ENCODE measurements at places on chromosomes 13 and 19.

DNA sequence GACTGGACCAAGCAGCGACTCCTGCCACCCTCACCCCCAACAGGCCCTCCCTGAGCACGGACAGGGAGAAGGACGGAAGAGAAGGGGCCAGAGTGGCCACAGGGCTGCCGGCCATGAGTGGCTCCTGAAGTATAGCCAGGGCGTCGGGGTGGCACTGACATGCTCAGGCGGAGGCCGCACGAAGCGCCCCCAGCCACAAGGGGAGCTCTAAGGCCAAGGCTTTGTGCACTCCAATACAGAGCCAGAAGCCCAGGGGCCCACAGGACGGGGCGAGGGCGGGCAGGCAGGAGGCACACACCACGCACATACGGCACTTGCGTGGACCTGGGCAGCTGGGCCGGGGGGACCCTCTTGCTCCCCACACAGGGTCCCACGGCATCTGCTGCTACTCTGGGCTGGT lies 52.0 kb downstream of the KLF2 start:
- H3K27me3 ChIP-seq = no peaks in the 10 kb centered on the region
- no peak overlapping the region for H3K4me3 ChIP-seq
- DNase-seq = no peak
- H3K27ac ChIP-seq = no peak overlapping the region
- peaks cover 25% of the 10 kb centered on the region for H3K36me3 ChIP-seq

- H3K36me3 ChIP-seq = no peaks in the 10 kb centered on the region
- no peaks in the 10 kb centered on the region for H3K4me1 ChIP-seq
- no peak overlapping the region for H3K4me3 ChIP-seq
Measured at GRCh38 chr13:42600943-42601342, 27.0 kb downstream of the TNFSF11 start.

DNA sequence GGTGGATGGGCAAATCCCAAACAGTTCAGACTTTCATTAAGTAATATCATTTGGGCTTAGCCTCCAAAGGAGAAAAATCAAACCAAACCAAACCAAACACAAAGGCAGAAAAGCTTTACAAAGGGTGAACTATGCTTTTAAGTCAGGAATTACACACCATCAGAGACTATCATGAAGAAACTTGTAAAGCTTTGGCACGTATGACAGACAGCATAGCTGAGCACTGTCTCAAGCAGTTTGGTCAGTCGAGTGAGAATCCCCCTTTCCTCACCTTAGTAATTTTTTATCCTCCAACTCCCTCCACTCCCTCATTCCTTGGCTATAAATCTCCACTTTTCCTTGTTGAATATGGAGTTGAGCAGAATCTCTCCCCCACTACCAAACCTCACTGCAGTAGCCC lies 72.1 kb downstream of the MIPEP start:
- H3K4me3 ChIP-seq = no peak overlapping the region
- no peaks in the 10 kb centered on the region for H3K27me3 ChIP-seq
- no peaks in the 10 kb centered on the region for H3K4me1 ChIP-seq
- no peak overlapping the region for H3K27ac ChIP-seq
- no peaks in the 10 kb centered on the region for H3K36me3 ChIP-seq
- no peak for DNase-seq

GRCh38 chr13:109331898-109332297 lies 454.5 kb downstream of the IRS2 start:
- no peaks in the 10 kb centered on the region for H3K36me3 ChIP-seq
- no peak overlapping the region for H3K27ac ChIP-seq
- H3K4me1 ChIP-seq = no peaks in the 10 kb centered on the region
- no peak overlapping the region for H3K4me3 ChIP-seq
- no peaks in the 10 kb centered on the region for H3K27me3 ChIP-seq

DNA sequence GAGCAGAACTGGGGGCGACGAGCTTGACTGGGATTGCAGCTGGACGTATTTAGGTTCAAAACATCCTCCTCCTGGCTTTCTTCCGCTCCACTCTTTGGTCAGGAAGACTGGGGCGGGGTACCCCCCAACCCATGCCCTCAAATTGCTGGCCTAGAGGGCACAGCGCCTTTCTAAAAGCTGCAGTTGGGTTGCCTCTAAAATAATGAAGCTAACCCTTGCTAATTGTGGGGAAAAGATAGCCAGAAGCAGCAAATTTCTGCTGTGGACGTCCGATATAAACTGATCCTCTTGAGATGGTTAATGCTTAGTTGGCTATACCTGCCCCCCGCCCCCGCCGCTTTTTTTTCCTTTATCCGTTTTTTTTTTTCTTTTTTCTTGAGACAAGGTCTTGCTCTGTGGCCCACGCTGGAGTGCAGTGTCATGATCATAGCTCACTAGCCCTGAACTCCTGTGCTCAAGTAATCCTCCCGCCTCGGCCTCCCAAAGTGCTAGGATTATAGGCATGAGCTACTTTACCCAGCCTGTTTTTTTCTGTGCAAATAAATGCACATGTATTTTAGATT lies 754 bp upstream of the CHERP start:
- H3K4me1 ChIP-seq = peaks cover 49% of the 10 kb centered on the region
- peak overlapping the region; percentile 92 for H3K27ac ChIP-seq
- no peak for DNase-seq
- H3K27me3 ChIP-seq = no peaks in the 10 kb centered on the region
- no peaks in the 10 kb centered on the region for H3K36me3 ChIP-seq

GRCh38 chr13:112871742-112872141 lies 97.3 kb upstream of the MCF2L start:
- no peak for DNase-seq
- no peaks in the 10 kb centered on the region for H3K27me3 ChIP-seq
- H3K36me3 ChIP-seq = no peaks in the 10 kb centered on the region
- no peak overlapping the region for H3K4me3 ChIP-seq
- H3K4me1 ChIP-seq = peaks cover 8% of the 10 kb centered on the region

DNA sequence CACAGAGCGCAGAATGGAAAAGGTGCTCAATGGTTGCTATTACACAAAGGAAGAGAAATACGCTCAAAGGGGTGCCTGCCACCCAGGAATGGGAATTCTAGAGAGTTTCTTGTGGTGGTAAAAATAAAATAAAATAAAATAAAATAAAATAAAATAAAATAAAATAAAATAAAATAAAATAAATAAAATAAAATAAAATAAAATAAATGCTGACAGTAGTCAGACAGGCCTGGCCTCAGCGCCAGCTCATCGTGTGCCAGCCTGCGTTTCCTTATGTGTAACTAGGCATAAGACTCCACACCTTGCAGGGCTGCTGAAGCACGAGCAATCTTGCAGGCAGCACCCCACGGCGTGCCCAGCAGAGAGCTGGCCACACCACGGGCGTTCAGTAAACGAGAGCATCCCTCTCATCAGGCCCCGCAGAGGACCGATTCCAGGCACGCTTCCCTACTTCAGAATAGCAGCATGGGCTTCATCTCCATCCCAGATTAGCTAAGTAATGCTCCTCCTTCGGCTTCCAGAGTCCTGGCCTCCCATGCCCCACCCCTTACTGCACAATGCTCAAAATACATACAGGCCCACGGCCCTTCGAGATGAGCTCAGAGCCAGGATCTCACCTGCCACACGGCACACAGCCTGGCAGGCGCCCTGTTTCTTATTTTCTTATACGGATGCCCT lies 5.6 kb downstream of the NAPA start:
- no peak for DNase-seq
- H3K27me3 ChIP-seq = no peaks in the 10 kb centered on the region
- H3K27ac ChIP-seq = no peak overlapping the region
- peaks cover 82% of the 10 kb centered on the region for H3K4me1 ChIP-seq
- no peaks in the 10 kb centered on the region for H3K36me3 ChIP-seq

DNA sequence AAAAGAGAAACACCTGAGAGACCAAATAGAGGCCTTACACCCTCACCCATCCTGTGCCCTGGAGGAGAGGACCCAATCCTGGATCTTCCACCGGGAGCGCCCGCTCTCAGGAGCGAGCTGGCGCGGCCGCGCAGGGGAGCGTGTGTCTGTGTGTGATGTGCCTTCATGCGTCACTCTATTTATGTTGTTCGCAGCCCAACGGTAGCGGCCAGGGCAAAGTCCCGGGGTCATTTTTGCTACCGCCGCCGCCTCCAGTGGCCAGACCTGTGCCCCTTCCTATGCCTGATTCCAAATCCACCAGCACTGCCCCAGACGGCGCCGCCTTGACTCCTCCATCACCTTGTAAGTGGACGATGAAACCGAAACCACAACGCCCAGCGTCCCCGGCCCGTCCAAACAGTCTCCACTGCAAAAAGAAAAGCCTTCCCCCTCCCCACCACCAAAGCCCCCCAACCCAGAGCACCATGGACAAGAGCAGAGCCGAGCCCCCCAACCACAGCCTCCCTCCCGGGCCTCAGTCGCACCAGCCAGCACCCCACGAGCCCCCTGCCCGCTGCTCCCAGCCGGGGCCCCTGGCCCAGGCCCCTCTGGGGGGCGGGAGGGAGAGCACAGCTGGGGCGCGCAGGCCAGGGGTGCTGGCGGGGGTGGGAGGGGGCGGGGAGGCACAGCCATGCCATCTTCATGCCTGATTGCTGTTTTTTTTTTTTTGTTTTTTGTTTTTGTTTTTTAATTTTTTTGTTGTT lies 14.7 kb downstream of the LYL1 start:
- H3K4me1 ChIP-seq = peaks cover 14% of the 10 kb centered on the region
- H3K27me3 ChIP-seq = no peaks in the 10 kb centered on the region
- H3K36me3 ChIP-seq = peaks cover 10% of the 10 kb centered on the region
- peak overlapping the region; percentile 94 for H3K27ac ChIP-seq
- H3K4me3 ChIP-seq = no peak overlapping the region

- H3K27ac ChIP-seq = no peak overlapping the region
- peaks cover 5% of the 10 kb centered on the region for H3K4me1 ChIP-seq
- DNase-seq = peak; percentile 81
- H3K4me3 ChIP-seq = peak overlapping the region; percentile 54
- no peaks in the 10 kb centered on the region for H3K27me3 ChIP-seq
Measured at GRCh38 chr19:6516659-6517291, 14.1 kb upstream of the TNFSF9 start.

DNA sequence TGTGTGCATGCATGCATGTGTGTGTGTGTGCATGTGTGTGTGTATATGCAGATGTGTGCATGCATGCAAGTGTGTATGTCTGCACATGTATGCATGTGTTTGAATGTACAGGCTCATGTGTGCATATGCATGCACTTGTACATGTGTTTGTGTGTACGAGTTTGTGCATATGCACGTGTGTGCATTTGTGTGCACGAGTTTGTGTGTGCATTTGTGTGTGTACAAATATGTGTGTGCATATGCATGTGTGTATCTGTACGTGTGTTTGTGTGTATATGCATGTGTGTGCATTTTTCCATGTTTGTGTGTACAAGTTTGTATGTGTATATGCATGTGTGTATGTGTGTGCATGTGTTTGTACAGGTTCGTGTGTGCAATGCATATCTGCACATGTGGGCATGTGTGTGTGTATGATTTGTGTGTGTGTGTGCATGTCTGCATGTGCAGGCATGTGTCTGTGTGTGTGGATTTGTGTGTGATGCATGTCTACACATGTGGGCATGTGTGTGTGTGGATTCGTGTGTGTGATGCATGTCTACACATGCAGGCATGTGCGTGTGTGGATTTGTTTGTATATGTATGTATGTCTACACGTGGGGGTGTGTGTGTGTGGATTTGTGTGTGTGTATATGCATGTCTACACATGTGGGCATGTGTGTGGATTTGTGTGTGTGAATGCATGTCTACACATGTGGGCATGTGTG lies 57.1 kb downstream of the F2RL3 start:
- H3K4me1 ChIP-seq = no peaks in the 10 kb centered on the region
- peaks cover 10% of the 10 kb centered on the region for H3K27me3 ChIP-seq
- DNase-seq = no peak
- H3K4me3 ChIP-seq = no peak overlapping the region
- H3K27ac ChIP-seq = no peak overlapping the region
- H3K36me3 ChIP-seq = no peaks in the 10 kb centered on the region

GRCh38 chr13:20685092-20685491 lies 18.4 kb upstream of the IL17D start:
- H3K4me1 ChIP-seq = no peaks in the 10 kb centered on the region
- no peaks in the 10 kb centered on the region for H3K27me3 ChIP-seq
- no peak overlapping the region for H3K4me3 ChIP-seq
- no peak overlapping the region for H3K27ac ChIP-seq
- H3K36me3 ChIP-seq = no peaks in the 10 kb centered on the region

GRCh38 chr13:48113756-48114130 lies 18.8 kb upstream of the MED4 start:
- H3K4me1 ChIP-seq = peaks cover 18% of the 10 kb centered on the region
- H3K36me3 ChIP-seq = no peaks in the 10 kb centered on the region
- no peak overlapping the region for H3K4me3 ChIP-seq
- no peak for DNase-seq
- H3K27ac ChIP-seq = no peak overlapping the region
- no peaks in the 10 kb centered on the region for H3K27me3 ChIP-seq

- no peak for DNase-seq
- no peaks in the 10 kb centered on the region for H3K4me1 ChIP-seq
- no peaks in the 10 kb centered on the region for H3K36me3 ChIP-seq
- H3K27me3 ChIP-seq = no peaks in the 10 kb centered on the region
- no peak overlapping the region for H3K4me3 ChIP-seq
Measured at GRCh38 chr13:75010941-75011340, 471.0 kb downstream of the TBC1D4 start.

GRCh38 chr19:55261671-55262126 lies 2.9 kb upstream of the PPP6R1 start:
- H3K4me3 ChIP-seq = no peak overlapping the region
- H3K27ac ChIP-seq = no peak overlapping the region
- peaks cover 7% of the 10 kb centered on the region for H3K36me3 ChIP-seq
- H3K4me1 ChIP-seq = peaks cover 22% of the 10 kb centered on the region
- H3K27me3 ChIP-seq = no peaks in the 10 kb centered on the region

DNA sequence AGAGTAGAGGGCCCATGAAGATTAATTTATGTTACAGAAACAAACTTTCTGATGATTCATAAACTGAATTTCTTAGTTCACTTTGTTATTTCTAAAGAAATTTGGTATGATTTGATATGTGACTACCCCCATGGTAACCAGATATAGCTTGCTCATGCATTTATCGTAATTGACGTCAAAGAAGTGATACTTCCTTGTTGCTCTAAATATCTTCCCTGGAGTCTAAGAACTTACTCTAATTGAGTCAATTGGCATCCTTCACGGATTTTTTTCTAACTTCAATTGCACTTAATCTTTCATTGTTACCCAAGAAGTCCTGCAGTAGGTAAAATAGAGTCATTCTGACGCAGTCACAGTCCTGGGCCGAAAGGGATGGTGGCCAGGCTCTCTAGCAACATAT lies 240.9 kb downstream of the GPC5 start:
- no peak for DNase-seq
- H3K27me3 ChIP-seq = no peaks in the 10 kb centered on the region
- H3K27ac ChIP-seq = no peak overlapping the region

DNA sequence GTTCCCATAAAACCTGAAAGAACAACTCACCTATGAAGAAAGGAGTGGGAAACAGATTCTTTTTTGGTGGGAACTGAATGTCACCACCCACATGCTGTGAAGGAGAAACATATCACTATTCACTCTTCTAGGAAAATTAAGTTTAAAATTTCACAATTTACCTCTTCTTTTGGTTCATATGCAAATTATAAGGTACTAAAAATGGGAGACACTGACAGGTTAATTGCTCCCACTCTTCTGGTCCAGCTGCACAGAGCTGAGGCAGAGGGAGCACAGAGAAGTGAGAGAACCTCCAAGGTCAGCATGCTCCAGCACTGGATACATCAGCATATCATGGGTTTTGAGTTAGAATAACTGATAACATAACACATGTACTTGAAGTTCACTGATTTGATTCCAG lies 186.9 kb downstream of the FGF14 start:
- H3K4me3 ChIP-seq = no peak overlapping the region
- H3K27me3 ChIP-seq = no peaks in the 10 kb centered on the region
- no peaks in the 10 kb centered on the region for H3K36me3 ChIP-seq
- H3K27ac ChIP-seq = no peak overlapping the region
- no peaks in the 10 kb centered on the region for H3K4me1 ChIP-seq

- H3K4me1 ChIP-seq = no peaks in the 10 kb centered on the region
- no peak for DNase-seq
- H3K4me3 ChIP-seq = no peak overlapping the region
Measured at GRCh38 chr13:80903911-80904310, 563.0 kb upstream of the SPRY2 start.

GRCh38 chr19:54436031-54436523 lies 12.9 kb upstream of the LENG8 start:
- H3K27me3 ChIP-seq = no peaks in the 10 kb centered on the region
- DNase-seq = no peak
- H3K27ac ChIP-seq = no peak overlapping the region
- no peaks in the 10 kb centered on the region for H3K36me3 ChIP-seq
